Progenitor cell of endocrine pancreas (in vitro differentiated cells): ENCODE measurements at places on chromosomes 6 and 20.

GRCh38 chr20:23920408-23921325 lies 41.1 kb upstream of the CST5 start:
- DNase-seq = no peak

- no peak for DNase-seq
Observed at GRCh38 chr6:24927985-24928745, 7.6 kb downstream of the RIPOR2 start.

- no peak for DNase-seq
Observed at GRCh38 chr6:162467679-162468078, 259.9 kb downstream of the PRKN start.

- DNase-seq = no peak
Observed at GRCh38 chr6:105330913-105331312, 72.0 kb downstream of the PREP start.
